ENCODE measurements at places on chromosomes 1 and 21.

DNA sequence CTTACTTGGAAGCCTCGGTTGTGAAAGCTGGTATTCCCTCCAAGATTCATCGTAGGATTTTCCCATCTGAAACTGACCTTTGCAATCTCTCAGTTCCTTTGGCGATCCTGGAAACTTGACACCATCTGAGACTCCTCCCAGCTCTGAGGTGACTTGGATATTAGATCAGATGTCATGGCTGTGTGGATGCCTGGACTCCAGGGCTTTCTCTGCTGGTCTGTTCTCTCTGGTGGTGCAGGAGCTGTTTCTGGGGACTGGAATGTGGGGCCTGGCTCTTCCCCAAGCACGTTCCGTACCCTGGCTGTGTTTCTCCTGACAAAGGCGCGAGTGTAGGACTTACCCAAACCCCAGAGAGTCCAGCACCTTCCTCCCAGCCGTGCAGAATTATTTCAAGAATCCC is 252.2 kb downstream of the RPS6KC1 start:
- DNase-seq = peak; percentile 30

GRCh38 chr1:8665833-8666232 is 151.6 kb downstream of the RERE start:
- DNase-seq = no peak

- no peak for DNase-seq
These were observed at the start of gene SPRR2D for GRCh38 chr1:153040950-153041631. TSS of gene SPRR2D (minus strand) at chr1:153041120. CDS start at chr1:153040346, 774 bp downstream.

DNA sequence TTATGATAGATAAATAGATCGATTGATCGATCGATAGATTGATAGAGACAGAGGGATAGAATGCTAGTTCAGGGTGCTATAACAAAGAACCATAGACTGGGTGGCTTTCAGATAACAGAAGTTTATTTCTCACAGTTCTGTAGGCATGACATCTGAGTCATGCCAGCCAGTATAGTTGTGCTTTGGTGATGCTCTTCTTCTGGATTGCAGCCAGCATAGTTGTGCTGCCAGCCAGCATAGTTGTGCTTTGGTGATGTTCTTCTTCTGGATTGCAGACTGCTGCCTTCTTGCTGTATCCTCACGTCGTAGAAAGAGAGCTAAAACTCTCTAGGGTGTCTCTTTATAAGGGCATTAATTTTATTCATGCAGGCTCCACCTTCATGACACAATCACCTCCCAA is 860.8 kb downstream of the BRINP3 start:
- peak; percentile 63 for DNase-seq

DNA sequence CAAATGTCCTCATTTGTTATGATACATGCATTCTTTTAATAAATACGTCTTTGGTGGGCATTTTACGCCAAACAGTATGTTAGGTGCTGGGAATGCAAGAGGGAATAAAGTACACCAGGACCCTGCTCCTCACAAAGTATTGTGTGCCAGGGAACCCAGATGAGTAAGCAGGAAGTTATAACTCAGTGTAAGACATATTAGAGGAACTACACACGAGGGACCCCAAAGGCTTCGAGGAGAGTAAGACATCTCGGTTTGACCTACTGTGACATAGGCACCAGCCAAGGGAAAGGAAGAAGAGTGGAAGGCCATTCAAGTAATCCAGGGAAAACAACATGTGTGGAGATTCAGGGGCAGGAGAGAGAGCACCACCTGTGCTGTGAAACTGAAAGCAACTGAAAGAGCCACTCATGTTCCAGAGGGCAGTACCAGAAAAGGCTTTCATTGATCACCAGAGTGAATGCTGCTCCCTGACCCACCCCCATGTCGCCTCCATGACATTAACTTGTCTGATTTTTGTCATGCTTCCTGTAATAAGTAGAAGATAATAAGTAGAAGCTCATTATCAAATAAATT is 542.5 kb upstream of the PKN2 start:
- DNase-seq = no peak

DNA sequence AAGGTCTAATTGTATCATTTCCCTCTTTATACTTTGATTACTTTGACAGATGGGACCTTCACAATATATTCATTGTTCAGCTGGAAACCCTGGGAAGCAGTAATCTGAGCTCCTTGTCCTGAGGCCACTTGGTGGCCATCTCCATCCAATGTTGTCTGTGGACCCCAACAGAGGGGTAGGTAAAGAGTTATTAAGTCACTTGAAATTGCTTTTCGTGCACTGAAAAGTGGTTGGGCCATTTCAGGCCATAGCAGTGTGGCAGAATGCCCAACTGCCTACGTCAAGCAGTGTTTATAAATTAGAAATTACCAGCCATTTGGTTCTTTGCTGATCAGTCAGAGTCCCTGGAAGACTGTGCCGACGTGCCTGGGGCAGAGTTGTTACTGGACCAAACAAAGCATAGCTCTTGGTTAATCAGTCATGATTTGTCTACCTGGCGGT is 308.3 kb upstream of the USP25 start:
- no peak for DNase-seq

DNA sequence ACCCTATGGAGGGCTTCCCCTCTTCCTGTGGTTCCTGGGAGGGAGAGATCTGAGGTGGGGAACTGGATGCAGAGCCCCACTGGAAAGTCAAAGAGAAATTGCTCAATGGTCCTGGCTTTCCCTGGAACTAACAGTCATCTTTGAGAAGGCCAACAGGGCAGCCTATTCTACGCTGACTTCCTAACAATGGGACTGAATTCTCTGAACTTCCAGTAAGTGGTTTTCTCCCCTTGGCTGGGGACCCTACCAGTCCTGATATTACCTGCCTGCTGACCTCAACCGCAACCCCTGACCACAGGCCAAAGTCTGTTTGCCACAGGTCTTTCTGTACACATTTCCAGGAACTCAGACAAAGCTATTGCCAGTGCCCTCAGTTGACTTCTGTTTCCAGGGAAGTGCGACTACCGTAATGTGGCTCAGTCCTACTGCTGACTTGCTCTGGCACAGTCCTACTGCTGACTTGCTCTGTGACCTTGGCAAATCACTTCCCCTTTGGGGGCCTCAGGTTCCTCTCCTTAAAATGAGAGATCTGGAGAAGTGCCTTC is 55.3 kb downstream of the C8B start:
- no peak for DNase-seq

GRCh38 chr1:77991638-77992037 is 12.8 kb upstream of the FUBP1 start:
- DNase-seq = no peak

- no peak for DNase-seq
These were observed 11.5 kb downstream of the LRP8 start for GRCh38 chr1:53316424-53316765.

GRCh38 chr1:214361636-214362035 is 80.7 kb downstream of the SMYD2 start:
- DNase-seq = no peak

DNA sequence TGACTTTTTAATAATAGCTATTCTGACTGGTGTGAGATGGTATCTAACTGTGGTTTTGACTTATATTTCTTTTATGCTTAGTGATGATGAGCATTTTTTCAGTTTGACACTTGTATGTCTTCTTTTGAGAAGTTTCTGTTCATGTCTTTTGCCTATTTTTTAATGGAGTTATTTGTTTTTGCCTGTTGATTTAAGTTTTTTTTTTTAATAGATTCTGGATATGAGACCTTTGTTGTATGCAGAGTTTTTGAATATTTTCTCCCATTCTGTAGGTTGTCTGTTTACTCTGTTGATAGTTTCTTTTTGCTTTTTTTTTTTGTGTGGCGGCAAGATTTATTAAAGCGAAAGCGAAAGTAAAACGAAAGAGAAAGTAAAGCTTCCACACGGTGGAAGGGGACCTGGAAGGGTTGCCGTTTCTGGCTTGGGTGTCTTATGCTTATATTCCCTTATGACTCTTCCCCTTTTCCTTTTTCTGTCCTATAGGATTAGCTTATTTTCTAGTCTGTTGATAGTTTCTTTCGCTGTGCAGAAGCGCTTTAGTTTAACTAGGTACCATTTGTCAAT is 67.6 kb downstream of the TBX19 start:
- DNase-seq = peak; percentile 8

DNA sequence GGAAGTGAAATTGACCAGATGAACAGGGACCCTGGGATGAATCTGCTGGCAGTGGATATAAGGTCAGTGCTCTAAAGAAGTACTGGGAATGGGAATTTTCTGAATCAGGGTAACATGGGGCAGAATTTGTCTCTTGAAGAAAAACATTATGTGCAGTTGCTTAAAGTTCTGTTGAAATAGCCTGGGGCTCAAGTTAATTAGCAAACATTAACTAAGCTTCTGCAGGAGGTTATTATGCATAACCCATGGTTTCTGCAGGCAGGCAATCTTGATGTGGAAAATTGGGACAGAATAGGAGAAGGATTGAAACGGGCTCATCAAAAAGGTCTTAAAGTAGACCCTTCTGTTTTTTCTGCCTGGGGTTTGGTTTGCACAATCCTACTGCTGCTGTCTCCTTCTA is 14.0 kb downstream of the GSTM5 start:
- DNase-seq = no peak

GRCh38 chr1:66704177-66704875 is 47.9 kb upstream of the DYNLT5 start:
- DNase-seq = no peak

GRCh38 chr1:213397638-213398037 is 346.6 kb downstream of the RPS6KC1 start:
- DNase-seq = no peak

DNA sequence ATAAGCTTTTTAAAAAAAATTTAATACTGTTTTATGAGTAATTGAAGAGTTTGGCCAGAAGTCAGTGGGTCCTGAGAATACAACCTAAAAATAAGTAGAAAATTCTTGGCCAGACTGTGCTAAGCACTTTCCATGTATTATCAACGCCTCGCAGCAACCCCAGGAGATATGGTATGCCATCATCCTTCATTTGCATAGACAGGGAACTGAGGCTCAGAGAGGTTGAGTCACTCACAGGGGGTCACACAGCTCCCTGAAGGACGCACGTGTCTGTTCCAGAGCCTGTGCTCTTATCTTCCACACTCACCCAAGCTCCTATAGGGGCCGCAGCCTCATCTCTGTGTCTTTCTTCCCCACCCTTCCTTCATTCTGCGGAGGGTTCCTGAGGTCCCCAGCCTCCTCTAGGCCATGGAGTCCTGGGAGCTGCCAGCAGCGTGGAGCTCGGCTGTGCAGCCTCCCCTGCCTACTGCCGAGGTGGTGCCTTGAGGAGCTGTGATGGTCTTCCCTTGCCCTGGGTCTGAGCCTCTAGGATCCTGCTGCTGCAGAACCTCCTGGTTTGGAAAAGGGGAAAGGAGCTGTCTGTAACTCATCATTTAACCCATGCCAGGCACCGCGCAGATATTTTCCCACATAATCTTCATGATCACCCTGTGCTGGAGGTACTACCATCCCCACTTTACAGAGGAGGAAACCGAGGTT is 30.3 kb upstream of the ECE1 start:
- no peak for DNase-seq

GRCh38 chr1:156664767-156665411 is 12.3 kb downstream of the NES start:
- DNase-seq = peak; percentile 47

DNA sequence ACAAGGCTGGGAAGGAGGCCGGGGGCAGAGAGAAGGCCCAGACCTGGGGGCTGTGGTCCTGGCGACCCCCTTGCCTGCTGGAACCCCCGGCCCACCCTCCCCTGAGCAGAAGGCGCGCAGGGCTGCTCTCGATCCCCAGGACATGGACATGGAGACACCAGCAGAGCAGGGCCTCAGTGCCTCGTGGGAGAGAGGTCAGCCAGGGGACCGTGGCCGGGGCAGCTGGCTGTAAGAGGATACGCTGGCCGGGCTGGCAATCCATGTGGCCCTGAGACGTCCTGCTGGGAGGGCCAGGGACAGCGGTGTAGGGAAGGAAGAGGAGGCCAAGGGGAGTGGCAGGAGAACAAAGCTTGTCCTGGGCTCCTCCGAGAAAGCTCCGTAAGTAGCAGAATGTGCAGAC is 132.2 kb downstream of the CASZ1 start:
- no peak for DNase-seq

DNA sequence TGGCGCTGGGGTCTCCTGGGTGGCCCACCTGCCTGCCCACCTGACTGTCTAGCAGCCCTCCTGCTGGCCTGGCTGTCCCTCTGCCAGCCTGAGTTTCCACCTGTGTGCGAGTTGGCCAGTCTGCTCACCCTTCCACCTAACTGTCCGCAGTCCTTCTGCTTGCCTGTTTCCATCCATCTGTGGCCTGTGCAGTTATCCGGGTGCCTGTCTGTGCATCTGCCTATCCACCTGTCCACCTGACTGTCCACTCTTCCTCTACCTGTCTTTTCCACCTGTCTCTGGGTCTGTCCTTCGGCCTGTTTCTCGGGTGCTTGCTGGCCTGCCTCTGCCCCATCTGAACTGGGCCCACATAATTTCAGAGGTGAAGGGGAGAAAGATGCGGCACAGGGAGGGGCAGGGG is 1.9 kb downstream of the KCNQ4 start:
- no peak for DNase-seq

GRCh38 chr21:44969931-44970755 is 30.3 kb downstream of the SLX9 start:
- peak; percentile 81 for DNase-seq

DNA sequence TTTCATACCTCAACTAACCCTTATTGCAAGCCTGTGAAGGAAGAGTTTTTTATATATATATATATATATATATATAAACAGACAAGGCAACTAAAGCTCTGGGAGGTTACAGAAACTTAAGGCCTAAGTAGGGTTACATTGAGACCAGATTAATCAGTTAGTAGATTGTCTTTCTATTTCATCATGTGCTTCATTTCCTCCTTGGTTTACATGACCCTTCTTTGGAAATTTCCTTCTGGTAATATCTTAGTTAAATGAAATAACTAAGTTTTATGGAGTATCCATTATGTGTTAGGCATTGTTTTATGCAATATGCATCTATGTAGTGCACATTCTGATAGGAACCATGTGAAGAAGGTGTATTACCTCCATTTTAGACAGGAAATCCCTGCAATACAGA is 112.7 kb downstream of the FGGY start:
- DNase-seq = no peak

DNA sequence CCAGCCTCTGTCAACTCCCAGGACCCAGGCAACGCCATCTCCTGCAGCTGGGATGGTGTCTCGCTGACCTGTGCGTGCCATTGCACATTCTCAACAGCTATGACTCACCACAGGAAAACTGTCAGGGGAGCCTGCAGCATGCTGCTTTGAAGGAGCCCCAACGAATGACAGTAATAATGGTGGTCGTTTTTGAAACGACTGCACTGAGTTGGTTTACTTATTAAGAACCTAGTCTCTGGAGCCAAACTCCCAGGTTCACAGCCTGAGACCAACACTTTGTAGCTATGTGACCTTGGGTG is 21.6 kb downstream of the TCEA3 start:
- DNase-seq = peak; percentile 90

DNA sequence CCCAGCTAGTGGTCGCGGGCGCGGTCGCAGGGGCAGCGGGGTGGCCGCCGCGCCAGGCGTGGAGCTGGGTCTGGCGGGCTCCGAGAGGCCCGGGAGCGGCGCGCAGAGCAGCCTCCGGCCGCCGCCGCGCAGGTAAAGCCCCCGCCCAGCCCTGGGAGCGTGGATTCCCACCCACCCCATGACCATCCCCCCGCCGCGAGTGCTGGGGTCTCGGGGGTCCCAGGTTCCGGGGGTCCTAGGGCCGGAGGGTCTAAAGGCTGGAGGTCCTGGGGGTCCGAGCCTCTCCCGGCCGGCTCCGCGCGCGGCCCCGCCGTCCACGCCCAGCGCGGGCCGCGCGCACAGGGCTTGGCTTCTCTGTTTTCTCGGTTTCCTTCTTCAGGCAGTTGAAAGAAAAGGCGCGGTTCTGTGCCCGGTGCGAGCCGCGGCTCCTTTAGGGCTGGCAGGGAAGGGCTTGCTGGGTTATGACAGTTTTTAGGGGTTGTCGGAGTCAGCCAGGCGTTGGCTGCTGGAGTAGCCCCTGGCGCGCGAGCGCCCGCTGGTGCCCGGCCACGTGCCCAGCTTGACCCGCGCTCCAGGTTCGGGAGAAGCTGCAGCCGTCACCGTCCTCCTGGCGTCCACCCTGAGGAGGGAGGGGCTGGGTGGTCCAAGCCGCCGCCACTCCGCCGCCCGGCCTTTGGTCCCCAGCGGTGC is 359 bp downstream of the LRRC3 start:
- DNase-seq = peak; percentile 16
